ENCODE measurements at places on chromosomes 7 and 10.

DNA sequence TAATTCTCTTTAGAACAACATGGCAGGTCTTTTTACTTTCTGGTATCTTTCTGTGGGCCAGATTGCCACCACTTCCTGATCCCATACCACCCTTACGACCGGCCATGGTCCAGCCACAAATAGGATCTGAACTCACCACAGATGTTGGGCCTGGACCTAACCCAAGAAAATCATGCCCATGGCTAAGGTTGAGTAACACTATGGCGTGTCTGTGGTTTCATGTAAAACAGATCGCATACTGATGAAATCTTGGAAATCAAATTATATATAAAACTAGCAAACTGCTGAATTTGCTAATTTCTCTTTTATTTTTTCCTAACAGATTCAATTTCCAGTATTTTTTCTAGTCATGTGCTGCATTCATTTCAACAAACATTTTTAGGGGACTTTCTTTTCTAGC, 77.2 kb downstream of the CH25H start:
- no peak for DNase-seq

DNA sequence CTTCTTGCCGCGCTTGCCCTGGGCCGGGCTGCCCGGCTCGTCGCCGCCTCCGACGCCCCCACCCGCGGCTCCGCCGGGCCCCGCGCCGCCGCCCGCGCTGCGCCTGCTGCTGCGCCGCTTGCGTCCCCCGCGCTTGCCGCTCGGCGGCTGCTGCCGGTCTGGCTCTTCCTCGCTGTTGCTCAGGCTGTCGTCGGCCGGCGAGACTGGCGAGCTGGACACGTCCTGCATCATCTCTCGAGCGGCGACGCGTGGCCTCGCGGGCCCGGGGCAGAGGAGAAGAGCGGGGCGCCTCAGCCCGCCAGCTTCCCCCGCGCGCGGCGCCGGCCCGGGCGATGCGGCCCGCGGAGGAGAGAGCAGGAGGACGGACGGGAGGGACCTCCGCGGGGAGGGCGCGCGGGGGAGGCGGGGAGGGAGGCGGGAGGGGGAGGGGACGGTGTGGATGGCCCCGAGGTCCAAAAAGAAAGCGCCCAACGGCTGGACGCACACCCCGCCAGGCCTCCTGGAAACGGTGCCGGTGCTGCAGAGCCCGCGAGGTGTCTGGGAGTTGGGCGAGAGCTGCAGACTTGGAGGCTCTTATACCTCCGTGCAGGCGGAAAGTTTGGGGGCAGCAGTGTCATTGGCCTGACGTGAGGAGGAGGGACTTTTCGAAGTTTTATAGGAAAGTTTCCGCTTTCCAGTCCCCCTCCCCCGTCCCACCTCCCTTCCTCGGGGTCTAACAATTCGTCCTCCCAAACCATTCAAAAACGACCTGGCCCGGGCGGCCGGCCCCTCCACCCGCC, at the start of gene TWIST1:
TWIST1 (minus strand) TSS at position 546 of the 779 bp plus-strand sequence; CDS start at position 231, 315 bp downstream.
- DNase-seq: no peak

GRCh38 chr7:77954773-77955555, 156.4 kb downstream of the PHTF2 start:
- DNase-seq: no peak

DNA sequence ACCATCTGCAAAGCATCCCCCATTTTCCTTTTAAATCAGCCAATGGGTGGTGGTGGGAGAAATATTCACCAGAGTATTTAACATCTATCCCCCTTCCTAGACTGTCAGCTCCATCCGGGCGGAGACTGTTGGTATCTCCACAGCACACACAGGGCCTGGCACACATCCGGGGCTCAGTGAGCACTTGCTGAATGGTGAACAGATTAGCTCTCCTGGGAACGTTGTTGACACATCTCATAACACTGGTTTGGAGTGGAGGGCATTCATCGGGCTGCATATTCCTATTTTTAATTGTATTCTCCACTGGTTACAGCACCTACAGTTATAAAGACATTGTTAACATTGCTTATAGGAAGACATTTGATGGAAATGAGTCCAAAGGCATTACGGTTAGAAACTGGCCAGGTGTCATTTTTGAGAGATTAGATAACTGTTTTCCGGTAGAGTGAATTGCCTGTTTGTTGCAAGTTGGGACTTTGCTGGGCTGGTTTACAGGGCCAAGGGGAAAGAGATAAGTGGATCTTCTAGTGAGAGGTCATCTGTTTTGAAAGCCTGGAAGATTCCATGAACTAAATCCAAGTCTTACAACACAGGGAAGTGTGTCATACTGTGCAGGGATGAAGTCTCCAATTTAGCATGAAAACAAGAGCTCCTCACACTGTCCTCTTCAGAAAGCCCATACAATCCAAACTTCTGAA, 101.8 kb downstream of the EGFR start:
- DNase-seq: no peak

GRCh38 chr10:59342000-59342399, 20.3 kb downstream of the FAM13C start:
- DNase-seq: no peak

- DNase-seq: no peak
Observed at GRCh38 chr10:122265896-122266295, 5.2 kb upstream of the BTBD16 start.

DNA sequence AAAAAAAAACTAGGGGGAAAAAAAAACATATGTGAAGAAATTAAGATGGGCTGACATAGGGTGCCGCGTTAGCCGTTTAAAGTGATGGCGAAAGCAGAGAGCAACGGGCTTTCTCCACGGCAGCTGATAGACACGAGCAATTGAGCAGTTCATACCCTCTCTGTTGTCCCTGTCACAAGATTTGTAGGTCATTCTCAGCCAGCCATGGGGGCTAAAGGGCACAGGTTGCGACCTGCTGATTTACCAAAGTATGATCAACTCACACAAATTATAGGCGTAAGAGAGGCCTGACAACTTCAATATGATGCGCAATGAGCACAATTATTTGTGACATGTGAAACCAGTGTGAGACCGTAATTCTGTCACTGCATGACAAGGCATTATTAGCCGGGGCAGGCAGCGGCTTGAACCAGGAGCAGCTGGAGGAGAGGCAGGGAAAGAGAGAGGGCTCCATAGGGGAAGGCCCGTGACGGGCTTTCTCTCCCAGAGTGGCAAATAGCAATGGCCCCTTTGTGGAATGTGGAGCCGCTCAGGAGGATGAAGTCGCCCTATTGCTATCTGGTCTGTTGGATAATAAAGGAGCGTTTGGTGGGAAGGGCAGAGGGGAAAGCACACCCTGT, 195.1 kb upstream of the HABP2 start:
- DNase-seq: no peak

- no peak for DNase-seq
Observed at GRCh38 chr10:117391436-117392205, 16.4 kb upstream of the PDZD8 start.

DNA sequence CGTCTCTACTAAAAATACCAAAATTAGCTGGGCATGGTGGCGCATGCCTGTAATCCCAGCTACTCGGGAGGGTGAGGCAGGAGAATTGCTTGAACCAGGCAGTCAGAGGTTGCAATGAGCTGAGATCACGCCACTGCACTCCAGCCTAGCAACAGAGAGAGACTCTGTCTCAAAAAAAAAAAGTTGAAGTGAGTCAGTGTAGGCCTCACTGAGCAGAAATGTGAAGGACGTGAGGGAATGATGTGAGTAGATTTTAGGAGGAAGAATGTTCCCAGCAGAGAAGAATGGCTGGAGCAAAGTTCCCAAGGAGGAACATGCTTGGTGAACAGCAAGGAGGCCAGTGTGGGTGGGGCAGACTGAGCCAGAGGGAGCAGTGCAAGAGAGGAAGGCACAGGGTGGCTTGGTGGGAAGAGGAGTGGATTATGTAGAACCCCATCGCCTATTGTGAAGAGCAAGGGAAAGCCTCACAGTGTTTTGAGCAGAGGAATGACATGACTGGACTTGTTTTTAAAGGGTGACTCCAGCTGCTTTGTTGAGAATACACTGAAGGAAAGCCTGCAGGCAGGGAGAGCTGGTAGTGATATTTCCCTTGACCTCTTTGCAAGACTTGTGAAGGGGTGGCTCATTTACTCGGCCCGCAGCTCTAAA, 708.7 kb downstream of the SUGCT start:
- DNase-seq: no peak

- DNase-seq: no peak
Observed at GRCh38 chr10:123004298-123004697, 4.3 kb downstream of the IKZF5 start.

- DNase-seq: no peak
Observed at GRCh38 chr7:151019130-151019447, 5.2 kb downstream of the ATG9B start.

- DNase-seq: no peak
Observed at GRCh38 chr7:27901028-27901760, 161.2 kb downstream of the TAX1BP1 start.

- no peak for DNase-seq
Observed at GRCh38 chr10:111873041-111873440, 310.5 kb downstream of the GPAM start.

DNA sequence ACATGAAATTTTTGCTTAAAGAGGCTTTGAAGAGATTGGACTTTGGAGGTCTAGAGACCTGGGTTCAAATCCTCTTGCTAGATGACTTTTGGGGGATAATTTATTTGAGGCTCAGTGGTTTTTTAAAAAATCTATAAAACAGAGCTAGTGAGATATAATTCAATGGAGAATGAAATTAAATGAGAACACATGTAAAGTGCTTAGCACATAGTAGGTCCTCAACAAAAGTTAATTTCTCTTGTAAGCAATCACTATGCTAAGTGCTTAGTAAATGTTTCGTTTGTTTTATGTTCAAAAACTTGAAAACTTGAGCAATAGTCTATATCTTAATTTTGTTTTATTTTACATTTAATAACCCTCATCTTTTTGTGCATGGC, 64.8 kb downstream of the LRMDA start:
- DNase-seq: no peak

DNA sequence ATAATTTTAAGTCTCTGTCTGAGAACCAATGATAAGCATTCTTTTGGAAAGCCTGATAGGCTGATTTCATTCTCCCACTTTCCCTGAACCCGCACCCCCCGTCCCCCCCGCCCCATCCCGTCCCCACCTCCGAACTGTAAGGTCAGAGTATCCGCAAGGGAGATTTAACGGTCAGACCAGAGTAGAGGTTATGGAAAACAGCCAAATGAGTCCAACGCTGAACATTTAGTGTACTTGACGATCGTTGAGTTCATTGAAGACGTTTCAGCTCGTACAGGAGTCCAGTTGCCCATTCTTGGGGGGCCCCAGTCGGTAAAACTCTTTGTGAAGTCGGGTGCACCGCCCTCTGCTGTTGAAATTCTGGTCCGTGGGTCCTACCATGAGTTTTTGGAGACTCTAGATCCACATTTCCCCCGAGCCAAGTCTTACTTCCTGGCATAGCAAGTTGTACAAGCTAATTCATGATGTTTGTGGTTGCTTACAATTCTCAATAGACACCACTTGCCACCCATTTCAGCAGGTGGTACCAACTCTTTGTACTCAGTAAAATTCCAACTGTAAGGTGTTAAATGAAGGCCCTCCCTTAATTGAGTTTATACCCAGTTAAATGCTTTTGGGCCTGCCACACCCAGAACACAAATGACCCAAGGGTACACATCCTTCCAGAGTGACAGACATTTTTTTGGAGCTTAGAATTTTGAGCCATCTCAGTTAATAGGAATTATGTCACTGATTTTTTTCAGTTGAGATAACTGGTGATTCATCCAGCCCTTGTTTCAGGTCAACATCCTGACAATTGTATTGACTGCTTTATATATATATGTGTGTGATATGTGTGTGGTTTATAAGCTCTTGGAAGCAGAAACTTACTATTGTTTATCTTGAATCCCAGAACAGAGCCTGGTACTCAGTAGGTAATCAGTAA, 1.2 kb downstream of the MARCHF5 start:
- no peak for DNase-seq

DNA sequence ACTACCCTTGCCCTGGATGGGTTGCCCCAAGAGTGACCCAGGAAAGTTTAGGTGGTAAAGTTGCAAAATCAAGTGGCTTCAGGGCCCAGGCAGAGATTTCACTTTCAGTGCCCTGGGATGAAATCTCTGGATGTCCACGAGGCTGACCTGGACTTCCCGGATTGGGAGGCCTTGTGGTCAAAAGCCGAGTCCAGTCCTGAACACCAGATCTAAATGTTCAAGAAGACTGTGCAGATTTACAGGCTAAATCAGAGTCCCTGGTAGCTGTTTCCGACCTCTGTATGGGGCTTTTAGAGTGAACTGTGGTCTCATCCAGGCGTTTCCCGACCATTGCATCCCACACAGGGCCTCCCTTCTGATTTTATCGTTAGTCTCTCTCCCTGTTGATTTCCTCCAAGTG, 95.3 kb downstream of the WDR11 start:
- no peak for DNase-seq

GRCh38 chr7:22577470-22578001, 77.5 kb upstream of the STEAP1B start:
- no peak for DNase-seq

DNA sequence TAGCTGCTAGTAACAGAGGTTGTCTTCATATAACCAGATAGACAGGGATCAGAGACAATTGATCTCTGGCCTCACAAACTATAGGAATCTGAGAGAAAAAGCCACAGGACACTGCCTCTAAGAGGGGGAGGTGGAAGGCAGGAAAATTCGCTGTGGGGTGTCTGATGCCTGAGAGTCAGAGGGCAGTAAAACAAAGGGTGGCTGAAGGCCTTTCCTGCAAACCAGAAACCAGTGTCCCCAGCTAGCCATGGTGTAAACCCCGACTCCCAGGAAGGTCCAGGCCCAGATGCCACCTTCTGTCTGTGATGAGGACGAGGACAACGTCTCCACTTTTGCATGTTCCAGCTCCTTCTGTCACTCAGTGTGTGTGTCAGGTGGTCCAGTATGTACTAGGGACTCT, 215.1 kb downstream of the ADARB2 start:
- no peak for DNase-seq

DNA sequence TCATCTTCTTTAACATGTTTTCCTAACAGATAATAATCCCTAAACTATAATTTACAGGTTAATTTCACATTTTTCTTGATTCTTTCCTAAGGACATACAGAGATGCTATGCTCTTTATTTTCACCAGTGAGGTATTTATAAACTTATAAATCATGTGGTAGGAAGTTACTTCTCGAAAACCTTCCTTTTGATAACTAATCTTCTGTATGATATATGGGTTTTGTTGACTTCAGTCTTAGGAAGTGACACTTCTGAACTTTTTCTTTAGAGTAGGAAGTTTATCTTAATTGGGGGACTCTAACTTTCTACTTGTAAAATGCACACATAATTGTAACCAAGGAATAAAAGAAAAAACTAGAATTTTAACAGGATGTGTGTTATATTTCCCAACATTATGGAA, 9.8 kb upstream of the PNPLA8 start:
- DNase-seq: no peak

- DNase-seq: no peak
Observed at GRCh38 chr7:122913608-122914007, 27.3 kb upstream of the CADPS2 start.

Measured in activated CD8-positive, alpha-beta memory T cell treated with anti-CD3 and anti-CD28 coated beads for 1 hour (primary cell).